GM23248 (cell line): ENCODE measurements at places on chromosomes 1 and 21. TPM values are rescaled to one million over a fixed set of nuclear protein-coding genes. Genes with fewer than 3 reads are reported as not detected.

Gene AMY1C
- not detected in 2 replicates for total RNA-seq

Gene TMPRSS15
- total RNA-seq, result not detected in 2 replicates

Gene ZNF648
- total RNA-seq, result not detected in 2 replicates

Gene APOBEC4
- not detected in 2 replicates for total RNA-seq

Gene ZNF281
- 41.6 and 45.2 TPM in 2 replicates for total RNA-seq

DNA sequence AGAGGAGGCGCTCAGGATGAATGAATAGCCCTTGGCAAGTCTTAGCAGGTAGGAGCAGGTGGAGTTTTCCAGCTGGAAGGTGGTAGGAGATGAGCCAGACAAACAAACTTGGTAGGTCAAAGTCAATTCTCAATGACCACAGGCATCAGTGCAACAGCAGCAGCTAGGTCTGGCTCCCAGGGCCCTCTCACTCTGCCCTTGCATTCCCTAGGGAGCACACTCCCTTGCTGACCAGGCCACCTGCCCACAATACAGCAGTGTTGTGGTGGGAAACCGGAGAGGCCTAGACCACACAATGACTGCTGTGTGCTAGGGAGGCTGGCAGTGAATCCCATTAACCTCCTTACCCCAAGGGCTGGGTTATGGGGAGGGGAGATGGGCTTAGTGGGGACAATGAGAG, 13.0 kb upstream of the PAQR6 start:
- DNase-seq, result no peak

- DNase-seq, result peak; percentile 97
Observed at GRCh38 chr1:58883037-58883887, 99.4 kb upstream of the JUN start.

GRCh38 chr1:59229138-59229537, 67.8 kb upstream of the FGGY start:
- peak; percentile 60 for DNase-seq

DNA sequence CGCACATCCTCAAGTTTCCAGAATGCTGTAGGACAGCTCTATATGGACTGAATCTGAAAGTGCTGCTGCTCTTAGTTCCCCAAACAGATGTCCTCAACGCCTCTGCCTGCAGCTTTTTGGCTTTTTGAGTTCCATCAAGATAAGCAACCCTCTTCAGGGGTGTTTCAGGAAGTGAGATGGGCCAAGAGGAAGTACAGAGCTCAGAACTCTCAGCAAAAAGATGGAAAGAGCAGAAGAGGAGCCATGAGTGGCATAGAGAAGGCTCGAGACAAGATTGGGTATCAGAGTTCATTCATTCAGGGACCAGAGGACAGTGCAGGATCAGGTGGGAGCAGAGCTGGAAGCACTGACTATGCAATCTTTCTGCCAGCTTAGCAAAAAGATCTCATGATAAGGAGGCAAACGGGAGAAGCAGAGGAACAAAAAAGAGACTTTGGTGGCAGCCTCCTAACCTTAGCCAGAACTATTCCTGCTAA, at the start of the genes ADORA3 and TMIGD3:
TSS of gene ADORA3 (minus strand) at position 49 of the 476 bp plus-strand sequence. CDS start 279 bp downstream, outside the sequence.
TSS of gene TMIGD3 (minus strand) at position 49 of the 476 bp plus-strand sequence. CDS start 279 bp downstream, outside the sequence.
- no peak for DNase-seq

DNA sequence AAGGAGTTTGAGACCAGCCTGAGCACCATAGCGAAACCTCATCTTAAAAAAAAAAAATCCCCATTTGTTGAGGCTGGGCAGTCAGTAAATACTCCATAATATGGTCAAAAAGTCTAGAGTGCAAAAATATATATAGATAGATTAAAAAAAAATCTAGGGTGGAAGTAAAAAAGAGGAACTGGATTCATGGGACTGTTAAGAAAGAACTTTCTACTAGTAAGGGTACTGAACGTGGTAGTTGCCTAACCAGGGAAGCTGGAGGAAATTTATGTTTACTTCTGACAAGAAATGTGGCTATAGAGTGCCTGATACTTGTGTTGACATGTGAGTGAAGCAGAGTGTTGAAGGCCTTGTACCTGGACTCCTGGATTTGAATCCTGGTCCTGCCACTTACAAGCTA, 265.9 kb upstream of the FAM78B start:
- DNase-seq, result no peak

DNA sequence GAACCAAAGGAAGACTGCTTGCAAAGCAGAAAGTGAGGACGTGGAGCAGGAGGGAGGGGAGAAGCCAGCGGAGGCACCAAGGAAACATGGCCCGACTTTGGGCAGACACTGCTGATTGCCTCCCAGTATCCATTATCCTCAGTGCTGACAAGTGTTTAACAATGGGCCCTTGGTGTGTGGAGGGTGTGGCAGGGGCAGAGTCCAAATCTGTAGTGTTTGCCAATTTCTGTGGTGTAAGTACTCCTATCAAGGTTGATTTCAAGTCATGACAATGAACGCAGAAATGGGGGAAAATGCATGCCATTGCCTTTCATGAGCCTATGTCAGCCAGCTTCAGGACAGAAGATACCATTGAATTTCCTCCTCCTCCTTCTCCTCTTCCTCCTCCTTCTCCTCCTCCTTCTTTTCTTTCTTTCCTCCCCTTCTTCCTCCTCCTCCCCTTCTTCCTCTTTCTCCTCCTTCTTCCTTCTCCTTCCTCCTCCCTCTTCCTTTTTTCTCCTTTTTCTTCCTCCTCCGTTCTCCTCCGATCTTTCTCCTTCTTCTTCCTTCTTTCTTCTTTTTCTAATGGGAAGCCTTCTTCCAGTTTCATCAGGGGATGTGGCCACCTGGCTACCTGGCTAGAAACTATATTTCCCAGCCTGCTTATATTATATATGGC, 10.3 kb upstream of the PHC2 start:
- no peak for DNase-seq

DNA sequence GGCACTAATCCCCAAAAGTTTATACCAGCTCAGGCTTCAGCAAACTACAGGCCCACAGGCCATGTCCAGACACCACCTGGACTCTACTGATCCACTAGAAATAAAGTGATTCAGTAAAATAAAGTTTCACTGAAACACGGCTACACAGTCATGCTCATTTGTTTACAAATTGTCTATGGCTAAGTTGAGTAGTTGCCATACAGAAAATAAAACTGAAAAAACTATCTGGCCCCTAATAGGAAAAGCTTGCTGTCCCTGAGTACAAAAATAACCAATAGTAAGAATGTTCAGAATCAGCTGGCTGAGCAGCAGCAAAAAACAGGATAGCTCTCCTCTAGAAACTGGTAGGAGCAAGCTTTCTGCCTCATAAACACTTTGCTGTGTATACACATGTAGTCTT, 221.5 kb downstream of the RERE start:
- peak; percentile 6 for DNase-seq

- DNase-seq, result no peak
Observed at GRCh38 chr1:209504571-209504970, 78.9 kb upstream of the CAMK1G start.

- DNase-seq, result no peak
Observed at GRCh38 chr1:91854852-91855534, 31.0 kb downstream of the TGFBR3 start.

DNA sequence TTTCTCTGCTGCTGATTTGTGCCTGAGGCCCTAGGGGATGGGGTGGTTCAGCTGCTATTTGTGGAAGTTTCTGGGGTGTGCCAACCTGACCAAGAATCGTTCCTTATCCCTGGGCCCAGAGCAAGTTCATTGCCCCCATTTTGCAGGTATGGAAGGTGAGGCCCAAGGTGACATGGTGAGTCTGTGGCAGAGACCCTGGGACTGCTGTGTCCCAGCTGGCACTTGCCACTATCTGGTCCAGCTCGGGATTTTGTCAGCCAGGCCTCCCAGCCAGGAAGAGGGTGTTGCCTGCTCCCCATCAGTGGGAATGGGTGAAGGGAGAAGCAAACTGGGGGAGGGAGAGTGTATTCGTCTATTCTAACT, 18.9 kb upstream of the LRP8 start:
- no peak for DNase-seq

DNA sequence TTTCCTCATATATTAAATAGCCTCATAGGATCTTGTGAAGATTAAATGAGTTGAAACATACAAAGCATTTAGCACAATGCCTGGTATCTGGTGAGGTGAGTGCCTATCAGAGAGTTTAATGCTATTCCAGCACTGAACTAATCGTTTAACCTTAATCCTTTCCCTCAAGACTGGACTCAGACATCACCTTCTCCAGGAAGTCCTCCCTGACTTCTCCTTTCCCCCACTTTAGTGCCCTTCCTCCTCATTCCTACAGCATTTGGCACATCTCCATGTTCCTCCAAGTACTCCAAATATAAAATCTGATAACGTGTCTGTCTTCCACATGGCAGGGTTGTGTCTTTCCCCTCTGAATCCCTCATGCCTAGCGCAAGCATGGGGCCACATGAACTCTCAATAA, 59.8 kb downstream of the ZSCAN20 start:
- DNase-seq, result no peak

GRCh38 chr1:82946096-82946605, 1052.8 kb downstream of the TTLL7 start:
- no peak for DNase-seq

- DNase-seq, result no peak
Observed at GRCh38 chr1:90963651-90964050, 58.2 kb downstream of the ZNF644 start.

DNA sequence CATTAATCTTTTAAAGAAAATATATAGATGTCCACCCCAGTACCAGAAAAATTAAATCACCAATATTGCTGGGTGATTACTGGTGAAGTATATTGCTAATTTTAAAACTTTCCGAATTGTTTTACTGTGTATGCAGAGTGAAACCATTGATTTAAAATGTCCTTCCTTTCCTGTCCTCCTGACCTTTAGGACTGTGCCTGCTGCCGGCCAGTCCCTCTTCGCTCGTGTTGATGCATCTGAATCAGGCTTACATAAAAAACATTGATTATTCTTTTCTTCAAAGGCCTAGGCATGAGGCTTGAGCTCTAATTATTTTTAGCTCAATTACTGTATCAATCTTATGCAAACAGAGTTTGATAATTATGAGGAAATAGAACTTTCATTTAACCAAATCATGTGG, 1128.1 kb downstream of the BRINP3 start:
- no peak for DNase-seq

DNA sequence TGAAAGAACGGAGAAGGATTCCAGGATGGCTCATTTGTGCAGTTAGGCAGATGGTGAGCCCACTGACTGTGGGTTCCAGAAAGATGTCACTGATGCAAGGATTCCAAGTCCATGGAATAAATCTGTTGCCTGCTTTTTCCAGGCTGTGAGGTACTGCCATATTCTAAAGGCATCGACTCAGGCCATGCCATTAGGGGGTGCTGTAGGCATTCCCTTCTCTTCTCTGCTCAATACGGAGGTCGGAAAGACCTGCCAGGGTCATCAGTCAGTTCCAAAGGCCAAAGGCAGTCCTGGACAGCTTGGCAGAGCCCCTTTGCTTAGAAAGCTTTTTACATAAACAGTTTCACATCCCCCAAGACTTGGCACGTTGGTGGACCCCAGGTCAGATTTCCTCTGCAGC, 31.7 kb upstream of the TMEM125 start:
- peak; percentile 77 for DNase-seq
